ENCODE measurements at places on chromosomes 7 and 10.

- no peak for DNase-seq
These were observed 609.9 kb downstream of the CCSER2 start for GRCh38 chr10:84938117-84938905.

DNA sequence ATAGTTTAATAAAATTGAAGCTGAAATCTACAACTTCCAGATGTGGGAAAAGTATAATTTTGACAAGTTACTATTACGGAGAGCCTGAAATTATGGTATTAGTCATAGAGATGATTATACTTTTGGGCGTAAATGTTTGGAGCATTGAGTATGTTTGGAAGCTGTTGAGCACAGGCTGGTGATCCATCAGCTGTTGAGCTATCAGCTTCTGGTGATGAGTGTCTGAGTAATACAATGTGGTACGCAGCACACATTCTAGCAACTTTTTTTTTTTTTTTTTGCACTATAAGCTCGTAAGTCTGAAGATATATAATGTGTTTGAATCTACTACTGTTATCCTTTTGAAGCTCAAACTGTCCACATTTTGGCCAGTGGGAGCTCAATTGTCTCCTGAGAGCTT, 123.4 kb downstream of the ATE1 start:
- DNase-seq: no peak

DNA sequence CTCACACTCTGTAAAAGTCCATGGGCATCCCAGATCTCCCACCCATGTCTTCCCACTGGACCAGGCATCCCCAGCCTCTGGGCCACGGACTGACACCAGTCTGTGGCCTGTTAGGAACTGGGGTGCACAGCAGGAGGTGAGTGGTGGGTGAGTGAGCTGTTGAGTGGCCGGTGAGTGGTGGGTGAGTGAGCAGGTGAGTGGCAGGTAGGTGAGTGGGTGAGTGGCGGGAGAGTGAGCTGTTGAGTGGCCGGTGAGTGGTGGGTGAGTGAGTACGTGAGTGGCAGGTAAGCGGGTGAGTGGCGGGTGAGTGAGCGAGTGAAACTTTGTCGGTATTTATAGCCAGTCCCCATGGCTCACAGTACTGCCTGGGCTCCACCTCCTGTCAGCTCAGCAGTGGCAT, 471.2 kb downstream of the DNAJB6 start:
- no peak for DNase-seq

DNA sequence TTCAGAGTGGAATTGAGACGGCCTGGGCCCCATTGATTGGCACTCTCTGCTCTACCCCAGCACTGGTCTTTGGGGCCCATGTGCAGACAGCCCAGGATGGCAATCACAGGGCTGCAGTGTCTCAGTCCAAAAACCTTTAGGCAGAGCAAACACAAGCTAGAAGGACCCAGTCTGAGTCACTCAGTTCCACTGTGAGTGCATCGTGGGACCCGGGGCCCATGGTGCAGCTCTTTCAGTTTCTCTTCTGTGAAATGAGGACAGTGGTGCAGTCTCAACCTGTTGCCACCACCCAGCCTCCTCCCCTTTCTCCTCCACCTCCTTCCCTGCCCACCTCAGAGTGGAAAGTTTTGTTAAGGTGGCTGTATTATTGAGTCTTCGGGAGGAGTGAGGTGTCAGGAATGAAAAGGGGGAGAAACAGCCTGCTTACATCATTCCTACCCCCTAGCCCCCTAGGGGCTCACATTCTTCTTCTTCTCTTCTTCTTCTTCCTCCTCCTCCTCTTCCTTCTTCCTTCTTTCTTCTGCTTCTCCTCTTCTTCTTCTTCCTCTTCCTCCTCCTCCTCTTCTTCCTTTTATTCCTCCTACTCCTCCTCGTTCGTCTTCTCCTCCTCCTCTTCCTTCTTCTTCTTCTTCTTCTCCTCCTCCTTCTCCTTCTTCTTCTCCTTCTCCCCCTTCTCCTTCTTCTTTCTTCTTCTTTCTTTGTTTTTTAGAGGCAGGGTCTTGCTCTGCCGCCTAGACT, 19.5 kb upstream of the CARD11 start:
- DNase-seq: no peak

- no peak for DNase-seq
These were observed 8.0 kb downstream of the HKDC1 start for GRCh38 chr10:69228151-69228550.

GRCh38 chr7:96224685-96225084, 97.2 kb downstream of the SLC25A13 start:
- DNase-seq: no peak

DNA sequence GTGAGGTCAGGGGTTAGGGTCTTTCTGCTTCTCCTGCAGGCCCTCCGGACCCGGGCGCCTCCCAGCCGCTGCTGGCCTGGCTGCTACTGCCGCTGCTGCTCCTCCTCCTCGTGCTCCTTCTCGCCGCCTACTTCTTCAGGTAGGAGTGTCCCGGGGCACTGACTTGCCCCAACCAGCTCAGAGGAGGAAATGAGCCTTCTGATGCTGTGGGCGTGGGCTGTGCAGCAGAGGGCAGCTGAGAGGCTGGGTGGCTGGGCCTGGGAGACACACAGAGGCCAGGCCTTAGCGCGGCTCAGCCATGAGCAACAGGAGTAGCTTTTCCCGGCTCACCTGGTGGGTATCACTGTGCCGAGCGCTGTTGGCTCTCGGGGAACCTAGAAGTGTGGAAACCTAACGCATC, 78.9 kb downstream of the MKI67 start:
- DNase-seq: no peak

DNA sequence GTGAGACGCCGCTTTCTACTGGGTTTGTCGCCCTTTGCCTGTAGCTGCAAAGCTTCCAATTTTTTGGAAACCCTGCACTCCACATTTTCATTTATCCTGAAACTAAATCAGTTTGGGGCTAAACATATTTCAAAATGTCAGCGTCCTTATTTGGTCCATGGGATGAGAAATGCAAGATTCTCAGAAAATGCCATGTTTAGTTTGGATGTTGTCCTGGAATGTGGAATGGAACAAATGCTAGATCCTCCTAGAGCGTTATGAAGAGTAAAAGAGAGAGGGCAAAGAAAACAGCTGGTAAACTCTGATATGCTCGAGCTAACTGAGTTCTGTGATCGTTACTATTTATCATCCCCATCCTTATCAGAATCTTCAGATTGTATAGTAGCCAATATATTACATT, 236.9 kb downstream of the KLF6 start:
- DNase-seq: no peak

DNA sequence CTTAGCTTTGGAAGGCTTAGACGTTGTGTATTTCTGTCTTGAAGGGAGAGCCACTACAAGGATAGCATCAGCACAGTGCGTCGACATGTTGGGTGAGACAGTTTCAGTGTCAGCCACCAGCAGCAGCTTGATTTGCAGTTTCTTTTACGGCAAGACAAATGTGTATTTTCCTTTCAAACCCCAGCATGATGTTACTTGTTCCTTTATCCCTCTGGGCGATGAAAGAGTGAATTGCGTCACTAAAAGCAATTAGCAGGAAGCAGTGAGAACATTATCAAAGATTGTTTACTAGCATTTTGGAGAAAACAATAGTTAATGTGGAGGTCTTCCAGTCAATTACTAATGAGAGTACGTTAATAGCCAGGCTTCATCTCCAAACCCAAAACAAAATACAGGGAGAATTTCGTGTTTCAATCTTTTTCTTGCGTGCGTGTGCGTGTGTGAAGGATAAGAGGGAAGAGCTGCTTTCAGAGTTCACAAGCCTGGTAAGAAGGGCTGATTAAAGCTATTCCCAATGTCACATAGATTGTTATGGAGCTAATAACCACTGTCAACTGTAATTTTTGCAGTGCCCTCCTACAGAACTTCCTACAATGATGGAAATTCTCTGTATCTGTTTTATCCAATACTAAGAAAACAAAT, 157.1 kb upstream of the AOAH start:
- no peak for DNase-seq

DNA sequence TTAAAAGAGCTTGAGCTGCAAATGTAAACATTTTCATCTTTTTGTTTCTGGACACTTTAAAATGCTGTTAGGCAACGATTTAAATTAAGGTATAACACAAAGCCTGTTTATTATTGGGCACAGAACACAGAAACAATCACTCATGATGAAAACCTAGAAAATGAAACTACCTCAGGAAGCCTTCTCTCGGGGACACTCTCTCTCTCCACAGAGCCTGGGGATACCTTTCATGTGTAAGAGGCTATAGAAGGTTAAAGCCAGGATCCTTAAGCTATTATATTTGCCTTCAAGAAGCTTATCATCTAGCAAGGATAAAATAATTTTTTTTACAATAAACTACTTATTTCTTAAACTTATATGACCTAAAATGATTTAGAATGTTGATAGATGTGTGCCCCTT, 194.1 kb downstream of the SKAP2 start:
- DNase-seq: no peak

GRCh38 chr10:10394933-10395658, 622.6 kb upstream of the CELF2 start:
- DNase-seq: no peak

DNA sequence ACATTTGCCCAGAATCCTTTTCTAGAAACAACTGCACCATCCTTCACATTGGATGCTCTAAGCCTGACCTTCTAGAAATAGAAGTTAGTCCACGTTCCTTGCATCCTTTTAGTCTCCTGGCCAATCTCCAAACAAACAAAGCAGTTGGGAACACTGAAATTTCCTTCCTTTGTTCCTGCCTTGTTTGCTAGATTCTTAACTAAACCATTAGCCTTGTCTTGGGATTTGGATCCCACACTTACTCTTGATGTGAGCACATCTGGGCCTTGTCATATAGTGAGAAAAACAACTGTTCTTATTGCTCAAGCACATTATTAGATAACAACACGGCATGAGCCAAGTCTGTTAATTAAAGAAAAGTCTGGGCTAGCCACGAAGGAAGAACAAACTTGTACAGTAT, 319.3 kb upstream of the GHITM start:
- no peak for DNase-seq

DNA sequence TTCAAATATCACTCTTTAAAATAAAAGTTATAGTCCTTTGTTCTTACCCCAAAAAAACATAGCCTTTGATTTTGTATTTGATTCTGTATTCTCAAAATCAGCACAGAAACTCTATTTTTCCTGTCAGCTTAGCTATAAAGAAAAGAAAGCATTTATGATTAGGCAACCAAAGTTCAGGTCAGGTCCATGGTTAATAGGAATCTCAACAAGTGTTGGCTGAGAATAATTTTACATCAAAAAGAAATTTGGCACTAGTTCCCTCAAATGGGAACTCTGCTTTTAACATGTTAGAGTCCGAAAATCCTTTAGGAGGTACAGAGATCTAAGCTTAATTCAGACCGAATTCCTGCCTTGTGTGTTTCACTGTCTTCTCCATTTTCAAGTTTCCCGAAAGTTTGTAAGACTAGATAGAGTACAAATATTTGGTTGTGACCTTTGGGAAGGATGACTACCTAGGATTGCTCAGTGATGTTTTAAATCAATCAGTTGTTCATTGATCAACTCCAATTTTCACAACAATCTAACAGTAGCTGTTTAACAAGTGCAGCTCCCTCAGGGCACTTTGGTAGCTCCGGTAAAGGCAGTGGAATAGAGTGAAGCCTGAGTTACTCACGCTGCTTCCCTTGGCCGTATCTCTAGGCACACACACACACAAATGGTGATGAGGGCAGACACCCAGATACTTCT, 8.8 kb upstream of the ENO4 start:
- DNase-seq: no peak

GRCh38 chr7:93935102-93935501, 13.6 kb downstream of the GNG11 start:
- DNase-seq: no peak

DNA sequence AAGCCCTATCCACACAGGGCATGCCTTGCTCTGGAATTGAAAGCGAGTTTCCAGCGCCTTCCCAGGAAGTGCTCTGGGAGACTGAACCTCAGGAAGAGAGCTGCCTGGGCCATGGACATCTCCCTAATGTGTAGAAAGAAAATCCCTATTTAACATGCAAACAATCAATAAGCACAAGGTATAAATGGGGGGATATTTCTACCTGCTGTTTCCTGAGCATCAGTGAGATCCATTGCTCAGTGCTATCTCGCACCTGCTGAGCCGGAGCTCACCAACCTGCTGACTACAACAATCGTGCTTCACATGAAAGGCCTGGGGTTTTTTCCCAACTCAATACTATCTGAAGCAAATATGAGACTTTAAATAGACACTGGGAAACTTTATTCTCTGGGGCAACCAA, 584.0 kb downstream of the GLRX3 start:
- no peak for DNase-seq

DNA sequence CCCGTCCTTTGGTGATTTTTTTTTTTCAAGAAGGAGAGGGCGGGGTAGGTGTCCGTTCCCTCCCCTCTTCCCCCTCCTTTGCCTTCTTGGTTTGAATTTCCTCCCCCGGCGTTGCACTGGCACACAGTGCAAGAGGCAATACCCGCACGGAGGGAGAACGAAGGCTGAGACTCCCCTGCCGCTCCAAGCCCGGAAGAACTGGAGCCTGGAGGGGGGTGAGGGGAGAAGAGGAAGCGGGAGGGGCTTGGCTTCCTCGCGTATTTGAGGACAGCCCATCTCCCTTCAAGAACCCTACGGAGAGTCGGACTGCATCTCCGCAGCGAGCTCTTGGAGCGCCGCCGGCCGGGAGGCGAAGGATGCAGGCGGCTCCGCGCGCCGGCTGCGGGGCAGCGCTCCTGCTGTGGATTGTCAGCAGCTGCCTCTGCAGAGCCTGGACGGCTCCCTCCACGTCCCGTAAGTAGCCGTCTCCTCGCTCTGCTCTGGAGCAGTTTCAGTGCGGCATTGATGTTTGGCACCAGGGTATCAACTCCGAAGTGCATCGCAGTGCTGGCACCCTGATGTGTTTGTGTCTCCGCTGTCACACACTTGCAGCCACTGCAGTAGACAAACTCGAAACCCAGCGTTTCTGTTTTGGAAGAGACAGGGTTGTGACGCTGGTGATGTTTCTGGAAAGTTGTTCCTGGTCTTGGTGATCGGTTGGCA, at the start of gene CNTNAP2:
Gene CNTNAP2, plus strand, starts transcription at position 281 of the 702 bp plus-strand sequence. Its CDS starts 76 bp downstream, at position 357.
- no peak for DNase-seq

GRCh38 chr10:70145166-70145665, 1.3 kb downstream of the TYSND1 start:
- no peak for DNase-seq

DNA sequence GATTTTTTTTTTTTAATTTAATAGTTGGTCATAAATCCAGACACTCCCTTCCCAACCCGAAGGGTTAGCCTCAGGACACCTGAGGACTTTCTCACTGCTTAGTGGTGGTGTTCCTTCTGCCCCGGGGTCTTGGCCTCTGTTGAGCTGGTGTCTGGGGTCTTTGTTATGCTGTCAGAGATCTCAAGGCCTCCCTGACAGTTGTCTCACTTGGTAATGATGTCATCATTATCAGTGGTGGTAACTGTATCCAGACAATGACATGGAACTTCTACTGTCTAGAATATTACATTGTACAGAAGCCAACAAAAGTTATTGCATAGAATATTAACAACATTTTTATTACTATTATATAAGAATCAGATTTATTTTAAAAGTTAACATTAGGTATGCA, 32.9 kb downstream of the PPP2R2D start:
- DNase-seq: no peak
